ENCODE measurements at places on chromosomes 13 and 19.
A peak's percentile ranks its signal among the peaks of the same experiment; 100 is the strongest.

DNA sequence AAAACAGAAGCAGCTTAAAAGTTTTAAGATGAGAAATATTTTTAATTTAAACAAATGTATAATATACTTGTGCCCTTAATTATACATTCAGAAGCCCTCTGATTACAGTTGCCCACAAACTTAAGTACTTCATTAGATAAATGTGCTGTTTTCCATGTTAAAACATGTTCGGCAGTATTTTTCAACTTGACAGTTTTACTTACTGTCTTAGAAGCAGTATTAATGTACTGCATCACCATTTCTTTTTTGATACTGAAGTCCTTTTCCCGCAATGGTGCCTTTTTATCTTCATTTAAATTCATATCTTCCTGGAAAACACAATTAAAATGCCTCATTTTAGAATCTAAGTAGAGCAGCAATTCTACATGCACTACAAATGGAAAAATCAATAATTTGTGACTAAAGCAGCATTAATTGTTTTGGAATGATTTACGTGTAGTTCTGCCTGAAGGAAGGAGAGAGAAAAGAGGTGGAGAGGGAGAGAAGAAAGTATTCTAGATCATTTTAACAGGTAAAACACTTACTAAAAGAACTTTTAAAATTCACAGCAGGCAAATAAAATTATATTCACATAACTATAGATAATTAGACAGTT lies 70.2 kb downstream of the DIAPH3 start:
- DNase-seq: no peak

- no peak for DNase-seq
These were observed 7.9 kb upstream of the ADPRHL1 start for GRCh38 chr13:113461022-113461751.

DNA sequence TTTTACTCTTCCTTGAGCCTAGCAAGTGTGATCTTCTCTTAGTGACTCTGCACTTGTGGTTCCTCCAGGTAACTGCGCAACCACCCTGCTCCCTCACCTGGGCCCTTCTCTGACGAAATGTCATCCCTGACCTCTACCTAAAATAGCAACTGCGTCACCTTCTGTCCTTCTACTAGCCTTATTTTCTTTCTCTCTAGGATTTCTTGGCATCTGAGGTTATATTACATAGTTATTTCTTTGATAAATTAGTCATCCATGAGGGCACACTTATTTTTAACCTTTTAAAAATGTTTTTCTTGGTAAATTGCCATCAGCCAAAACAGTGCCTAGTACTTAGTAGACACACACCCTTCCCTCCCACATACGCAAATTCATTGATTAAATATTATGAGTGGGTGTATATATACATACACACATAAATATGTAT lies 355.5 kb downstream of the ENOX1 start:
- DNase-seq: no peak

DNA sequence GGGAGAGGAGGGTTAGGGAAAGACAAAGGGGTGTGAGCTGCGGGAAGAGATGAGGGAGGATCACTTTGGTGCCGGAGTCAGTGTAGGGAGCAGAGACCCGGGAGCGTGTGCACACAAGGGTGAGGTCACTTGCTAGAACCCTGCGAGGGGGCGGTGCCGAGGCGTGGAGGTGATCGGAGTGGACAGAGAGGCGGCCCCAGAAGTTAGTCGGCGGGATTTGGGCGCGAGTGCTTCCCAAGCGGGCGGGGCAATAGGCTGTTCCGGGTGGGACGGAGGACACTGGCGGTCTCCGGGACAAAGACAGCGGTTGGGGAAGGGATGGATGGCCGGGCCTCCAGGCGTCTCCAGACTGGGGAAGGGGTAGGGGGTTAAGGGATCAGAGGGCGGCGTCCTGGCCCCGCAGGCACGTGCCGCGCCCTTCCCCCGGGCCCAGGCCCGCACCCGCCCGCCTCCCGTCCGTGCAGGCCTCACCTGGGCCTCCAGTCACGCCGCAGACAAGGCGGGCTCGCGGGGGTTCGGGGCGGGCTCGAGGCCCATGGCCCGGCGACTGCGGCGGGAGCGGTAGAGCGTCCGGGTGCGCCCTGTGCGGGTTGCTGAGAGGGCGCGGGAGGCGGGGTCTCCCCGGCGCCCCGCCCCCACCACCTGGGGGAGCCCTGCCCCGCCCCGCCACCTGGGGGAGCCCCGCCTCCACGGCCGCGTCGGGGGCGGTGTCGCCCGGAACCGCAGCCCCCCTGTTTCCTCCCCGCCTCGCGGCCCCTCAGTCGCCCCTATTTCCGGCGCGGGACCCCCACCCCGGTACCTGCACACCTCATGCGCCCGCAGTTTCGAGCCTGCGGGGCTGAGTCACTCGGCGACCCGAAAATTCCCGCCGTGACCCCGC lies at the start of gene LPAR2:
TSS of gene LPAR2 (minus strand) at position 600 of the 880 bp plus-strand sequence. CDS start 945 bp downstream, outside the sequence.
- DNase-seq: peak; percentile 80

DNA sequence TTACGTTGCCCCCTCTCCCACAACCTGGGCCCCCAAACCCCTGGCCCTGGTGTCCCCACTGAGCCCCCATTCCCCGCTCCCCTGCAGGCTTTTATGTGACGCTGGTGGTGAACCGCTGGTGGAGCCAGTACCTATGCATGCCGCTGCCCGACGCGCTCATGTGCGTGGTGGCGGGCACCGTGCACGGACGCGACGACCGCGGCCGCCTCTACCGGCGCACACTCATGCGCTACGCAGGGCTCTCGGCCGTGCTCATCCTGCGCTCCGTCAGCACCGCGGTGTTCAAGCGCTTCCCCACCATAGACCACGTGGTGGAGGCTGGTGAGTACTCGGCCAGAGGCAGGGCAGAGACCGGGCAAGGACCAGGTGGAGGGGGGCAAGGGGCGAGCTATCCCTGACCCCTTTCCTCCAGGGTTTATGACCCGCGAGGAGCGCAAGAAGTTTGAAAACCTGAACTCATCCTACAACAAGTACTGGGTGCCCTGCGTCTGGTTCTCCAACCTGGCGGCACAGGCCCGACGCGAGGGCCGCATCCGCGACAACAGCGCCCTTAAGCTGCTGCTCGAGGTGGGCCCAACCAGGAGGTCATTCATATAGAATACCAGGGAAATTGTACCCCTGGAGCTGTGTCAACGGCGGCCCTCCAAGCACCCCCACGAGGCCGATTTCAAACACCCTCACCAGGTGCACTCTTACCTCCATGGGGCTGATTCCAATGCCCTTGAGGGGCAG lies 3.0 kb downstream of the BEST2 start:
- DNase-seq: no peak

- DNase-seq: no peak
These were observed 196.1 kb upstream of the MAB21L1 start for GRCh38 chr13:35672611-35673010.

GRCh38 chr19:6048793-6049405 lies 61.4 kb downstream of the RFX2 start:
- peak; percentile 70 for DNase-seq

DNA sequence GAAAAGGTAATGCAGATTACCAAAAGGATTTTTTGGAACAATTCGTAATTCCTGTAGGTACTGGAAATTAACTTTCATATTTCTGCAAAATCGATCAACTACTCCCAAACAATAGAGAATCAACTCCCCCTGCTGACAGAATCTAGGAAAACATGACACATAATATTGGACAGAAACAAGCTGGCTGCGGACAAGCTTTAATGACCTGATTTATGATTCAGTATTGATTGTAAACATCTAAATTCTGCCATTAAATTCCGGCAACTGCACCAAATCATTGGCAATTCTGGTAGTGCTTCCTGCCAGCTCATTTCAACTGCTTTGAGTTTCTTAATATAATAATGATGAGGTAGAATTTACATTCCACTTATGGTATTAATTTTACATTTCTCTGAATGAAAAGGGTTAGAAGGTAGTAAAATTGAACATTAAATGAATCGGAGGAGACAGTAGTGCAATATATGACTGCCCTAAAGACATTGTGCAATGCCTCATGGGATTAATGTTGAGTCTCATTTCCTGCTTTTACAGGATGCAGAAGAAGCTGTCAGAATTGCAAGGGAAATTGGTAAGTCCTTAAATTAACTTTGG lies 146.5 kb downstream of the PCCA start:
- no peak for DNase-seq

- DNase-seq: no peak
These were observed 152.7 kb downstream of the B3GLCT start for GRCh38 chr13:31352467-31352866.

GRCh38 chr13:20393273-20394168 lies 132.1 kb downstream of the CRYL1 start:
- no peak for DNase-seq

GRCh38 chr13:106034201-106034600 lies 501.3 kb downstream of the EFNB2 start:
- no peak for DNase-seq

GRCh38 chr19:16522559-16523377 lies 19.5 kb downstream of the CHERP start:
- DNase-seq: no peak

- no peak for DNase-seq
These were observed 504.3 kb downstream of the COG6 start for GRCh38 chr13:40159736-40160135.

- DNase-seq: no peak
These were observed 3.4 kb downstream of the FCAR start for GRCh38 chr19:54877471-54877870.

DNA sequence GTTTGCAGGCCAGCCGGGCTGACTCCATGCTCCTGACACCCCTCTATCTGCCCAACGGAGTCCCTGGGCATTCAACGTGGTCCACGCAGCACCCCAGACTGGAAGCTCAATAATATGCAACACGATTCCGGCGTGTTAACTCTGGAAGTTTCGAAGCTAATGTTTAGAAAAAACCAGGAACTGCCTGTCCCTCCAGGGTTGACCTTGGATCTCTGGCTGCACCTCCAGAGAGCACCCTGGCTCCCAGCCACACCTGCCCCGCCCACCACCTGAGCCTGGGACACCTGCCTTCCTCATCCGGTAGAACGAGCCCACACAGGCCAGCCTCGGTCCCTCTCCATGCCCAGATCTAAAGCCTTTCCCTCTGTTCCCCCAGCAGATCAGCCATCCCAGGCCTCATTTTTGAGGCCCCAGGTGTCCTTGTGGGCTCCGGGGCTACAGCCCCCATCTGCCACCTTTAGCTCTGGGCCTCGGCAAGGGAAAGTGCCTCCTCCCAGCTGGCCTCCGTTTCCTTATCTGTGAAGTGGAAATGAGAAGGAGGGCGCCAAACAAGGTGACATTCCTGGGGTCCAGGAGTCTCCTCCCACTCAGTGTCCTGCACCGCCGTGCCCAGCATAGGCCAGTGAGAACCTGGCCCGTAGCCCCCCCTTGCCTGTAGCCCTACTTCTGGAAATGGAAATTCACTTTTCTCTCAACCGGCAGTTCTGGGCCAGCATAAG lies 38.7 kb downstream of the KLF2 start:
- DNase-seq: no peak

GRCh38 chr13:113544071-113544891 lies 40.3 kb upstream of the TFDP1 start:
- DNase-seq: no peak

DNA sequence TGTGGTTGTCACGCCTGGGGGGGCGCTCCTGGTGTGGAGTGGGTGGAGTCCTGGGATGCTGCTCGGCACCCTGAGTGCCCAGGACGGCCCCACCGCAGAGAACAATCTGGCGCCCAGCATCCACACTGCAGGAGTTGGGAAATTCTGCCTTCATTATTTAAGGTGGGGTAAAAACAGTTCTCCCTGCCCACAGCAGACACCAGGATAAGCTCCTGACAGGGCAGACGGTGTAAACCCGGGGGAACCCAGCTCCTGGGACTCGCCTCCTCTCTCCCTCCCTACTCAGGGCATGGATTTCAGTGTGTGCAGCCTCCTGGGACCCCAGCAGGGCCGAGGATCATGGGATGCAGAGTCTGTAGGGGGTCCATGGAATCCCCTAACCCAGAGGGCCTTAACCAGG lies 7.7 kb upstream of the WDR18 start:
- no peak for DNase-seq

DNA sequence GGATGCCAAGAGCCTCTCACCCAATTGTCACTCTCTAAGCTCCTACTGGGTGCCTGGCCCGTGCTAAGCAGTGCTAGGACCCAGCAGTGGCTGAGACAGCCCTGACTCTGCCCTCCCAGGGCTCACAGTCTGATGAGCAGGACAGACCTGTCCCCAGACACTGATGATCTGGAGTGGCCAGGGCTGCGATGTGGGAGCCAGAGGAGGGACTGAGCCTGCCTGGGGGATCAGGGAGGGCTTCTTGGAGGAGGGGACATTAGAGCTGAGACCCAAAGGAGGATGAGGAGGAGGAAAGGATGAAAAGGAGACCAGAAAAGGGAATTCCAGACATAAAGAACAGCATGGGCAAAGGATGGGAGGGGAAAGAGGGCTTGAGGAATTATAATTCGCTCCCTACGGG lies 6.6 kb downstream of the ERCC1 start:
- no peak for DNase-seq

GRCh38 chr13:108154421-108154858 lies 60.9 kb downstream of the LIG4 start:
- DNase-seq: no peak

DNA sequence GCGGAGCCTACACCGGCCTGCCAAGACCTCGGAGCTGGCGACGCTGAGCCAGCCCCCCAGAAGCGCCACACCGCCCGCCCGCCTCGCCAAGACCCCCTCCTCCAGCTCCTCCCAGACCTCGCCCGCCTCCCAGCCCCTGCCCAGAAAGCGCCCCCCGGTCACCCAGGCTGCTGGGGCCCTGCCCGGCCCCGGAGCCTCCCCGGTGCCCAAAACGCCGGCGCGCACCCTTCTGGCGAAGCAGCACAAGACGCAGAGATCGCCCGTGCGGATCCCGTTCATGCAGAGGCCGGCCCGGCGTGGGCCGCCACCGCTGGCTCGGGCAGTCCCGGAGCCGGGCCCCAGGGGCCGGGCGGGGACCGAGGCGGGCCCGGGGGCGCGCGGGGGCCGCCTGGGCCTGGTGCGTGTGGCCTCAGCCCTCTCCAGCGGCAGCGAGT lies 10.2 kb downstream of the C19orf25 start:
- DNase-seq: no peak

DNA sequence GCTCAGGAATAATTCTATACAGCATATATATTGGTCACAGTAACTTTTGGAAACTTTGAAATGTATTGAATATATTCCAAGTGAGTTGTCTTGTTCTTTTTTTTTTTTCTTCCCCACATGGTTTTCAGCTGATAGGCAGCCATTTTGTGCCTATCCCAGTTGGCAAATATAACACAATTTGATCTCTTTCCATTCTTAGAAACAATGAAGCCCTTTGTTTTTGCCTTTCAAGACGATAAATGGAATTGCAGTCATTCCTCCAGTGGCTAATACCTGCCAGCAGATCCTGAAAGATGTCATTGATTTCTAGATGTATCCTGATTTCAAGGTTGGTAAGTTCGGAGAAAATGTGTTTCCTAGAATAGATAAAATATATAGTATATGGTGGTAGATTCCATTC lies 951.1 kb upstream of the SLC10A2 start:
- DNase-seq: no peak

DNA sequence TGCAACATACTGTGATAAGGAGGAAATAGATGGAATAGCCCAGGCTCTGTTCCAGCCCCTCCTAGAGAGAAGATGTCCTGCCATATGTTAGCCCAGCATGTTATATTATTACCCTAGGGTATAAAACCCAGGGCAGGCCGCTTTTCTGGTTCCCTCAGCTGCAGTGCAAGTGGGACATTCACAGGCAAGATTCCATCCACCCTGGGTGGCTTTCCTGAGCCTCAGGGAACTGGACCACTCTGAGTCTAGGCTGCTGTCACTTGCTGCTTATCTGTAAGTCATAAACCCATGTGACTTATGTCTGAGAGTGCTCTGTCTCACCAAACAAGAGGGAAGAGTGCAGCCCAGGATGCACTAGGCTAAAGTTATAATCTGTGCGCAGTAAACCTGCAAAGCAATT lies 413.2 kb downstream of the MZT1 start:
- no peak for DNase-seq

- no peak for DNase-seq
These were observed 1.5 kb downstream of the PPP1R15A start for GRCh38 chr19:48873476-48874302.
